ENCODE measurements at places on chromosomes 11 and 22.

GRCh38 chr11:86481399-86481798, 106.7 kb downstream of the CCDC81 start:
- no peak for DNase-seq

GRCh38 chr11:33116535-33116934, 44.7 kb downstream of the CSTF3 start:
- no peak for DNase-seq

DNA sequence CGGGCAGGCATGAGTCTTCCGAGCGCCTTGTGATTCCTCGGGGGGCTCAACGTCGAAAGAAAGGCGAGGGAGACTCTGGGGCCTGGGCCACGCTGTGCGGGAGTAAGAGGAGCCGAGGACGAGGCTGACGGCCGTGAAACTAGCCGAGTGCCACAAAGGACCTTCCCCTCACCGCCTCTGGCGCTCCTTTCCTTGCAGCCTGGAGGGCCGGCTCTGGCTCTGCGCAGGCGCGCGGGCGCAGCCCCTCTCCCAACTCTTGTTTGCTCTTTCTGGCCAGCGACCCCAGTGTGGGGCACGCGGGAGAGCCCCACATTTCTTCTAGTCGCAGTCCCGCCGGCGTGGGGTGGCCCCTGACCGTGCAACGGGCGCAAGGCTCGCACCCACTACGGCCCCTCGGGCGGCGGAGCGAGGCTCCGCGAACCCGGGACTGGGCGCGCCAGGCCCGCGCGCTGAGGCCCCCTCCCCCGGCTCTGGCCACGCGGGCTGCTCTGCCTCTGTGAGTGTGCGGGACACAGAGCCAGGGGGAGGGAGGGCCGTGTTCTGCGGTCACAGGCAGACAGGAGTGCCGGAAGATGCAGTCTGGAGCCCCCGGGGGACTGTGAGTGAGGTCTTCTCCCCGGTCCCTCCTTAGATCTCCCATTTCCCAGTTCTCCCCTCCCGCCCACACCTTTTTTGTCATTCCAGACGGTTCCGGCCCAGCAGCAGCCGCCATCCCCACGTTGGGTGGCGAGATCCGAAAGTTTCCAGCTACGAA, 1.0 kb upstream of the TOB2 start:
- DNase-seq = peak; percentile 87

DNA sequence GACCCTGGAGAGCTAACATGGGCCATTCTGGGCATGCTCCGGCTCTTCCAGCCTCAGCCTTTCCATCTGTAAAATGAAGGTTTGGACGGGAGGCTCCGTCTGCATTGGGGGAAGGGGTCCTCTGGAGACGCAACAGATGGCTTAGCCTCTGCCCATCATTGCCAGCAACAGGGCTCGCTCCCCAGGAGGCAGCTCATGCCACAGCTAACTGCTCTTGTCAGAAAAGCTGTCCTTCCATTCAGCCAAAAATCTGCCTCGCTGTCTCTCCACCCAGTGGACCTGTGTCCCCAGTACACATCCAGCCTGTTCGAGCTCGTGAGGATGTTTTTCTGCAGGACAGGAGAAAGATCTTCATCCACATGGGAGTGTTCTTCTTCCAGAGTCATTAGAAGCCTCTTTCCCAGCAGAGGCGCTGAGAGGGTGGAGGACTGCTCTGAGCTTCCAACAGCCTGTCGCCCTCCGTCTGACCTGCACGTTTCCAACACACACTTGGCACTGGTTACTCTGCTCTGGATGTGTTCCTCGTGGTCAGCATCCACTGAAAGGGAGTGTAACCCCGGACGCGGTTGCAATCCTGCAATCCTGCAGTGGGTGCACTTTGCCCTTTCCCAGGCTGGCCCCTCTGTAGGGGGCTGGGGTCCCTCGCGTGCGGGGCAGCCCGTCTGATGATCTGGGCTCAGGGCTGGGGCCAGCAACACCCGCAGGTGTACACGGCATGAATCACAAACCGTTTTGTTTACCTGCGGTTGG, 1340.9 kb downstream of the TBC1D22A start:
- no peak for DNase-seq

GRCh38 chr11:43282607-43283440, 29.0 kb upstream of the API5 start:
- peak; percentile 65 for DNase-seq

GRCh38 chr11:118768690-118769089, 22.3 kb downstream of the DDX6 start:
- DNase-seq = no peak

- DNase-seq = no peak
These were observed 1247.8 kb downstream of the BRD1 start for GRCh38 chr22:48579928-48580309.

GRCh38 chr11:45188127-45188526, 41.7 kb downstream of the PRDM11 start:
- no peak for DNase-seq

GRCh38 chr22:28029201-28029948, 110.3 kb upstream of the PITPNB start:
- DNase-seq = peak; percentile 54

DNA sequence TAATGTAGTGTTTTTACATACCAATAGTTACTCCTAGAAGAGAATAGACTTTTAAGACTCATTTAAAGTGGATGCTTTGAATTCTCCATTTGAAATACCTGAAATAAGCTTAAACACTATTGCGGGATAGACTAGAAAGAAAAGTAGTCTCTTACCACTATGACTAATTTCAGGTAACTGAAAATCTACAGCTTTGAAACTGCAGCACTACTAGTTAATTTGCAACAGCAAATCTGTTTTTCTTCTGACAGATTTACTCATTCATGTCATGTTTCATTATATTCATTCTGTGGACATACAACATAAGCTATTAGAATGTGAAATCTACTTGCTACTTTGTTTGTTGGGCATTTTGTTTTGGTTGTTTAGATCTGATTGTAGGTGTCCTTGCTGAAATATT, 153.6 kb downstream of the MAML2 start:
- no peak for DNase-seq

- no peak for DNase-seq
These were observed 790.0 kb upstream of the KIRREL3 start for GRCh38 chr11:127790592-127790991.

GRCh38 chr11:95682552-95682951, 107.0 kb downstream of the FAM76B start:
- no peak for DNase-seq

DNA sequence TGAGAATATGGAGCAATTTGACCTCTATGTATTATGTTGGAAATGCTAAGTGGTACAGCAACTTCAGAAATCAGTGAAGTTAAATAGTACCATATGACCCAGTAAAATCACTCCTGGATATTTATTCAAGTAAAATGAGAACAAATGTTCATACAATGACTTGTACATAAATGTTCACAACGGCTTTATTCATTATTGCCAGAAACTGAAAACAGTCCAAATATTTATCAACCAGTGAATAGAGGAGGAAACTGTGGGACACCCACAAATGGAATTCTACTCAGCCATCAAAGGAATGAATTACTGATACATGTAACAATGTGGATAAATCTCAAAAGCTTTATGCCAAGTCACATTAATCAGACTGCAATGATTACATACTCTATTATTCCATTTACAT, 416.3 kb downstream of the AASDHPPT start:
- no peak for DNase-seq
